ENCODE measurements at places on chromosomes 12 and 14.

DNA sequence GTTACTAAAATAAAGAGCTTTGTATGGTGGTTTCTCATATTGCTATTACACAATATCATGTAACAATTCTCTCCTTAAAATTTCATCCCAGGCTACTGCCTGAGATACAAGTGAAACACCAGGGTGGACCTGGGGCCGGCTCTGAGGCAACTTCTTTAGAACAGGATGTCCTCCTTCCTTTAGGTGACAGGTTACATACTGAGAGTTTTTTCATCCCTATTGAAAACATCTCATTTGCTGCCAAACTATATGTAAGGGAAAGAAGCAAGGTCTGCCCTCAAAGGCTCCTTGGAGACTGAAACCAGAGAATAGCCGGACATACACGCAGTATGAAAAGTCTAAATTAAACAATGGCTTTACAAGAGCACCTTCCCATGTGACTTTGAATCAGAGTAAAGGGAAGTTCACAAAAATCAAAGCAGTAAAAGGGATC is 139.9 kb downstream of the DUSP6 start:
- DNase-seq: no peak

- peak; percentile 23 for DNase-seq
Observed at GRCh38 chr14:86321151-86321550, 791.2 kb downstream of the FLRT2 start.

DNA sequence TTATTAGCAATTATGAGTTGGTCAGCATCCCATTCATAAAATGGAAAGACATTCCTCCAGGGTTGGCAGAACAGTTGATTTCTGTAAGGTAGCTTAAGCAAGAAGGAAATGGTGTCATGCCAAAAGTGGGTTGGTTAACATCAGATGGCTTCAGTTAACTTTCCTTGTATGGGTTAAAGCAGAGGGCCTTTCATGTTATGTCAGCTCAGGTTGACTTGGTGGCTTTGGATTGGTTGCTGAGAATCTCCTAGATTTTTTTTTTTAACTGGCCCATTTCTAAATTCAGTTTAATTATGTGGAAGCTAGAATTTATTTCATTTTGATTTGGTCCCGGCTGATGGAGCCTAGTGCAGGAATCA is 87.8 kb downstream of the BBS10 start:
- DNase-seq: no peak

DNA sequence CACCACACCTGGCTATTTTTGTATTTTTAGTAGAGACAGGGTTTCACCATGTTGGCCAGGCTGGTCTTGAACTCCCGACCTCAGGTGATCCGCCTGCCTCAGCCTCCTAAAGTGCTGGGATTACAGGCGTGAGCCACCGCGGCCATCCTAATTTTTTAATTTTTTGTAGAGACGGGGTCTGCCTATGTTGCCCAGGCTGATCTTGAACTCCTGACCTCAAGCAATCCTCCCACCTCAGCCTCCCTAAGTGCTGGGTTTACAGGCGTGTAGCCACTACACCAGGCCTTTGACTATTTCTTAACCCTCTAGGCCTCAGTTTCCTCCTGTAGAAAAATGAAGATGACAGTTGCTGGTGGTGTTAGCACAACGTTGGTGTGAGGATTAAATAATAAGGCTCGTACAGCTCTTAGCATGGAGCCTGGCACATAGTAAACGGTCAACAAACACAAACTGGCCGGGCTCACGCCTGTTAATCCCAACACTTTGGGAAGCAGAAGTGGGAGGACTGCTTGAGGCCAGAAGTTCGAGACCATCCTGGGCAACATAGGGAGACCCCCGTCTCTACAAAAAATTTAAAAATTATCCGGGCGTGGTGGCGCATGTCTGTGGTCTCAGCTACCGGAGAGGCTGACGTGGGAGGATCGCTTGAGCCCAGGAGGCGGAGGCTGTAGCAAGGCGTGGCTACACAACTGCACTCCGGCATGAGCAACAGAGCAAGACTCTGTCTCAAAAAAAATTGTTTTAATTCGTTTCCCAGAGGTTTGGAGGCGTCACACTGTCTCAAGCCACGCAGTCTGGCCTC is 979 bp downstream of the DDX54 start:
- DNase-seq: peak; percentile 52

DNA sequence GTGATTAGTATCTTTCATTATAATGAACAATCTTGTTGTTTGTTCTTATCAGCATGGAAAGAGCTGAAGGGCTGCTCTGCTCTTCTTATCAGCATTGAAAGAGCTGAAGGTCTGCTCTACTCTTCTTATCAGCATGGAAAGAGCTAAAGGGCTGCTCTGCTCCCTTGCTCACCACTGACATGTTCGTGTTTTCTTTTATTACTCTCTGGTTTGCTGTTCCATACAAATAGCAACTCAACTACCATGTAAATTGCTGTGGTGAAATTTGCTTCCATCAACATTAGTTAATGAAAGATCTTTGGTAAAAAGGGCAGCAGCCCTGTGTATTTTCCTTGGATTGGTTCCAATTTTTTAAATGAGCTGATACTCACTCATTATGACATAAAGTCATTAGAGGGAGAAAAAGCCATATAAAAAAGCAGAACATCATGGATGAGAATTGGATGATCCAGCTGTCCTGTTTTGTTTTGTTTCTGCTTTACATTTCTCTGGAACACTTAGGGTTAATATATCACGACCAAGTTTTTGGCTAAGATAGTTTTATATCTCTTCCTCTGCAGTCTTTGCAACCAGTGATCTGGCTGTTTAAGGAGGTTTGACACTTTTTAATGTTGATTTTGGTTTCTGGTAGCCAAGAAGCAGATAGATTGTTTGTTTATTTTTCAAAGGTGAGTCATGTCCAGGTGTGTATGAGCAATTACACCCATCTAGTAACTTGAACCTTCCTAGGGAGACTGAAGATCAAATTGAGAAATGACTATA is 356.6 kb downstream of the CEP128 start:
- no peak for DNase-seq

DNA sequence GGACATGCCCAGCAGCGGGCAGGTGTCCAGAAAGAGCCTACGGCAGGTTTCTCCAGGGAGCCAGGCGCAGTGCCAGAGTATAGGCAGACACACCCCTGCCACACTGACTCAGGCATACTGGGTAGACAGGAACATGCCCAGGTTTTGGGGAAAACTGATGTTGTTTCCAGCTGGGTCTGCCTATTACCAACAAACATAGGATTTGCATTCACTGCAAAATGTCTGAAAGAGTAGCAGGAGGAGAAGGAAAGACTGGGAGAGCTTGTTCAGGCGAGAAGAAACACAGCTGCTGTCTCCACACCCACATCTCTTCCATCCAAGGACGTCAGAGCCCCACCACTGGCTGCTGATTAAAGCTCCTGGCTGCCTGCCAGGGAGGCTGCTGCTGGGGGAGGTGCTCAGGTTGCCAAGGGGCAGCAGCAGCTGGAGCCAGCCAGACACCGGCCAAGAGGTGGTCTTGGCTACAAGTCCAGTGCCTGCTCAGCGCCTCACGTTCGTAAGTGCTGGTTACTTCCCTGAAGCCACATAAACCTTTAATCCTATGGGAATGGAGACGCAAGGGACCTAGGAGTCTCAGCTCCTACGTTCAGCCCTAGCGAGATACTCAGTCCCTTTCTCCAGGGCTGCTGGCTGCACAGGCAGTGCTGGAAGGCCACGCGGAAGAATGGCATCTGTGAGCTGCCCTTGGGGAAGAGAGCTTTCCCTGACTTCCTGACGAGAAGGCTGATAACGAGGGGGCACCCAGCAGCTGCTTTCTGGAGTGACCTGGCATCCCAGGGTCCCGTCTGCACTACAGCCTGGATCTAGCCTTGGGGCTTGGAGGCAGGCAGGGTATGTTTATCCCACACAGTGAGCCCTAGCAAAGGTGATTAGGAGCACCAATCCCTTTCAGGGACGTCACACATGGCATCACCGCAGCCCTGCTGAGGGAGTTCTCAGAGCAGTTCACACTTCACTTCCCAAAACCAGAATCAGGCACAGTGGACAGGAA is 58.1 kb downstream of the PLEKHG3 start:
- peak; percentile 88 for DNase-seq

GRCh38 chr12:77644915-77645605 is 185.6 kb upstream of the NAV3 start:
- DNase-seq: no peak

DNA sequence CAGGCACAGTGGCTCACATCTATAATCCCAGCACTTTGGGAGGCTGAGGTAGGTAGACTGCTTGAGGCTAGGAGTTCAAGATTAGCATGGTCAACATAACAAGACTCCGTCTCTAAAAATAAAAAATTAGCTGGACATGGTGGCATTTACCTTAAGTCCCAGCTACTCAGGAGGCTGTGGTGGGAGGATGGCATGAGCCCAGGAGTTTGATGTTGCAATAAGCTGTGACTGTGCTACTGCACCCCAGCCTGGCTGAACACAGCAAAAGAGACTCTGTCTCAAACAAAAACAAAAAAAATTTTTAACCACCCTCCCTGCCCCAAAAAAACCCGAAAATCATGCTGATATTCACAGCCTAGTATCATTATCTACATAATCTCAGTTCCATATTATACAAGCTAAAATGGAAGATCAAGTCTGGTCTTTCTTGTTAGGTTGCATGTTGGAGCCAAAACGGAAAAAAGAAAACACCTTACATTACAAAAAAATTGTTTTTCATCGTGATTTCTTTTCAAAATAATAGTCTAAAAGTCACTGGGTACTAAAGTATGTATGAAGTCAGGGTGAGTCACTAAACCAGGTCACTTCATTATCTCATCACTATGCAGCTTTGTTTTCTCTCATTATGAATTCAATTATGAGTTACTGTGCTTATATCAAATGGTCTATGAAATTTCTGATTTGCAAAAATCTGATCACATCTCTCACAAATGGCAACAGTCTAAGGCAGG is 13.8 kb downstream of the GXYLT1 start:
- no peak for DNase-seq

- no peak for DNase-seq
Observed at GRCh38 chr14:26939755-26940154, 341.9 kb upstream of the NOVA1 start.

GRCh38 chr12:2540535-2540941 is 254.2 kb upstream of the FKBP4 start:
- DNase-seq: no peak

- no peak for DNase-seq
Observed at GRCh38 chr12:92170050-92170449, 24.4 kb upstream of the BTG1 start.

DNA sequence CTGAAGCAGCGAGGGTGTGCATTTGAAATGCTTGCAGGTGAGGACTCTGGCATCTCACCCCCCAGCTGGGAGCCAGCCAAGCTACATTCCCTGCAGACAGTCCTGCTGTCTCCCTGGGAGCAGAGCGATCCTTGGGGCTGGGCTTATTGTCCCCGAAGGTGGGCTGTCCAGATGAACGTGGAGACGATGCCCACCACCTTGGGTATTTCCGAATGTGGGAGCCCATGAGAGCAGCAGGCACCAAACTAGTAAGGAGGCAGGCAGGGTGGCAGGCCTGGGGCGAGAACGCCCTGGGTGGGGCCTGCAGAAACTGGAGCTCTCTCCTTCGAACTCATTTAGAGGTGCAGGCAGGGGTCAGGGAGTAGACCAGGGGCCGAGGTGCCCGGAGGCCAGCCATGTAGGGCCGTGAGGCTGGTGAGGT is 18.5 kb downstream of the ZBTB42 start:
- no peak for DNase-seq

DNA sequence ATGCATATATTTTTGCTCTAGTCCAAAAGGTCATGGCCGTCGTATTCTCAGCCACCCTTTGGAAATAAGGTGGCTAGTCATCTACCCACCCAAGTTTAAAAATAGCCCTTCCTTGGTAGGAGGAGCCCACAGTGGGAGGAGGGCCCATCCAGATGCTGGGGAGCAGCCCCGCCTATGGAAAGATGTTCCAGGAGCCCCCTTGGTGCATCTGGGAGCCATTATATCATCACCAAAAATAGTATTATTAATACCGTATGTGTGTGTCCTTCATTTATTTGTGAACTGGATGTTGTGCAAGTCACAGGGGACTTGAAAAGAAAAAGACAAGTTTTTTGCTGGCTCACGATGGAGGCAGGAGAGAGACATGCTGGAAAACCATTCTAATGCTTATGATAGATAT is 34.0 kb downstream of the EMP1 start:
- no peak for DNase-seq

- no peak for DNase-seq
Observed at GRCh38 chr12:122902854-122903692, 7.1 kb upstream of the VPS37B start.

- no peak for DNase-seq
Observed at GRCh38 chr12:43338848-43339526, 213.0 kb downstream of the ADAMTS20 start.

DNA sequence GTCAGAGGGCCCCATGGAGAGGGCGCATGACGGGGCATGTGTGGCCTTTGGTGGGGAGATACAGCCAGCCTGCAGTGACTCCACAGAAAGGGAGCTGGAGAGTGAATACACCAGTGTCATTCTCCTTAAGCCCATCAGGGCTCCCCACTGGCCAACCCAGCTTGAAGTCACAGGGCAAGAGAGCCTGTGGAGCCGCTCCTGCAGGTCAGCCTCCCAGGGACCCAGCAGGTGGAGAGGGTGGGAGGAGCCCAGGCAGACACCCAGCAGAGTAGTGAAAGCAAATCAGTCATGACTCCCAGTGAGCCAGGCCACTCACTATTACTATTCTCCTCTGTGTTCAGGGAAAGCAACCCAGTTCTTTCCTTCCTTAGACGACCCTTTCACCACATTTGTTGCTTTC is 110.0 kb upstream of the CPM start:
- no peak for DNase-seq

GRCh38 chr12:13178568-13179210 is 17.8 kb upstream of the EMP1 start:
- DNase-seq: no peak

- no peak for DNase-seq
Observed at GRCh38 chr12:57010627-57011247, 4.4 kb upstream of the ZBTB39 start.

All from right renal cortex interstitium (tissue), 3 donors.